Activated gamma-delta T cell treated with anti-CD3 and anti-CD28 coated beads, Interleukin-2, amount 50 U/mL, for 16 hours (primary cell): ENCODE measurements at places on chromosomes 5 and 9.

DNA sequence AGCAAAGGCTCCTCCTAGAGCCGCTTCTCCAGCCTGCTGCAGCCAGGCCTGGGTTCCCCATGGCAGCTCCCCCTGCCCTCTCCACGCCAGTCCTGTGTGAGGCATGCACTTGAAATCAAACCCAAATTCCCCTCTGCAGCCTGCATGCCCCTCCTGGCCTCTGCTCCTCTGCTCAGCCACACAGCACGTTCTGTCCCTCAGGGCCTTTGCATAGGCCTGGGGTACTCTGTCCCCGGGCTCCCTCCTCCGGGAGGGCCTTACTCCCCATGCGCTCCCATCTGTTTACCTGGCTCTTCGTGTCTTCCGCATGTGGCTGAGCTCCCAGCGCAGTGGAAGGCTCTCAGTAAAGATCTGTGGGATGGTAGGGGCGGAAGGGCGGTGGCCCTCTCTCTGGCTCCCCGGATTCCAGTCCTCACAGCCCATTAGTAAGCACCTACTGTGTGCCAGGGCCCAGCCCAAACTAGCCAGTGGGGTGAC, 203.5 kb upstream of the IER5L start:
- no peak for DNase-seq

GRCh38 chr5:88524941-88525340, 256.3 kb upstream of the TMEM161B start:
- DNase-seq = no peak

- DNase-seq = no peak
These were observed 2.0 kb upstream of the GRXCR2 start for GRCh38 chr5:145874765-145875164.

- no peak for DNase-seq
These were observed 38.5 kb upstream of the GZMA start for GRCh38 chr5:55063899-55064298.
